Ureter (tissue), 1 donor: ENCODE measurements at places on chromosomes 1 and 21.

- DNase-seq: no peak
These were observed 131.5 kb upstream of the ZNF644 start for GRCh38 chr1:91153341-91153740.

DNA sequence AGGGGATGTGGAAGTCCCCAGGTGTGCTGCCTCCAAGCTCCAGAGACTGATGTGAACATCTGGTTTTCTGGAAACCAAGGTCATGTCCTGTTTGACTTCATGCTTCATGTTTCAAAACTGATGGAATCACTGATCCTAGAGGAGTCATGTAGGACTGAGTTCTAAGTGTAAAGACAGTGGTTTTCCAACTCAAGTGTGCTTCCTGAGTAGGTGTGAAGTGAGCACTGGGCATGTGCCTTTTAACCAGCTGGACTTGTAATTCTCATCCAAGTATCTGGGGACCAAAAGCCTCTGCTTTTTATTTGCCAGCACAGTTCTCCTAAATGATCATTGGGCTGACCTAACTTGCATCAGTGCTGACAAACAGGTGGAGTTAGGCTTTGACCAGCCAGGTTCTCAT lies 36.9 kb downstream of the ABCA4 start:
- DNase-seq: no peak

DNA sequence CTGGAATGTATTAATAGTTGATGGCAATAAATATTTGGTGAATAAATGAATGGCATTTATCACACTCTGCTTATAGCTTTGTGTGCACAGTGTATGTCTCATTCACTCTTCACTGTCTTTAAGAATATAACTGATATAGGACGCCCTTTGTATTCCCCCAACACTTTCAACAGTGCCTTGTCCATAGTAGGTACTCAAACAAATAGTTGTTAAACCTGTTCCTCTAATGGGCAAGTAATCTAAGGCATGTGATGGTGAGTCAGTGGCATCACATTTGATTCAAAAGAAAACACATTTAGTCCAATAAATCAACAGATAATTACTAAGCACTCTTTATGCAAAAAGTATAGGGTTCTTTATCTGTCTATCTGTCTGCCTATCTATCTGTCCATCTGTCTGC lies 11.2 kb upstream of the RXRG start:
- no peak for DNase-seq

GRCh38 chr1:119635811-119636390 lies 12.2 kb downstream of the ZNF697 start:
- no peak for DNase-seq
